A549 treated with Hydrocortisone at 1 μM for 4 hours (cell line): ENCODE measurements at places on chromosomes 11 and 22. TPM values are rescaled to one million over a fixed set of nuclear protein-coding genes. Genes with fewer than 3 reads are reported as not detected.

Gene ELFN2
- 5.8 to 6.7 TPM (median 6.2 TPM) in 5 replicates for total RNA-seq

Gene MYBPC3
- 0.06 to 0.07 TPM (median 0.06 TPM) in 4 of 5 replicates, not detected in the other for total RNA-seq

Gene CAPRIN1
- total RNA-seq: 134 to 169 TPM (median 141 TPM) in 5 replicates

Gene NOX4
- total RNA-seq: not detected in 5 replicates

Gene SLC1A2
- 0.01 to 0.14 TPM (median 0.06 TPM) in 5 replicates for total RNA-seq

Gene OR5P2
- total RNA-seq: not detected in 5 replicates

Gene ABCC8
- 6.6 to 10.1 TPM (median 8.7 TPM) in 5 replicates for total RNA-seq

Gene UPB1
- not detected in 5 replicates for total RNA-seq

Gene KCNK4
- total RNA-seq: 0.07 to 0.10 TPM in 2 of 5 replicates, not detected in the others

Gene IGF2
- total RNA-seq: 1.6 to 2.9 TPM (median 2.7 TPM) in 5 replicates

Gene SYTL2
- 6.0 to 15.1 TPM (median 7.1 TPM) in 5 replicates for total RNA-seq

Gene NLRP14
- not detected in 5 replicates for total RNA-seq

Gene DSCAML1
- 0.16 to 0.64 TPM (median 0.28 TPM) in 5 replicates for total RNA-seq

Gene TMEM86A
- total RNA-seq: 0.22 to 0.45 TPM (median 0.28 TPM) in 5 replicates

Gene PRRG4
- 1.6 to 1.8 TPM (median 1.6 TPM) in 5 replicates for total RNA-seq

Gene TCN1
- total RNA-seq: 0.15 to 0.55 TPM (median 0.28 TPM) in 5 replicates

Gene GDPD5
- 11.8 to 15.2 TPM (median 12.6 TPM) in 5 replicates for total RNA-seq

Gene SERHL2
- 0.18 to 0.50 TPM (median 0.24 TPM) in 4 of 5 replicates, not detected in the other for total RNA-seq

Gene VPREB3
- 0.45 to 1.2 TPM (median 1.1 TPM) in 5 replicates for total RNA-seq

Gene RGL4
- not detected in 5 replicates for total RNA-seq

Gene ZNF280B
- 1.2 to 1.8 TPM (median 1.4 TPM) in 5 replicates for total RNA-seq

Gene BRSK2
- total RNA-seq: 4.9 to 6.6 TPM (median 6.4 TPM) in 5 replicates

Gene GVQW3
- total RNA-seq: 0.32 to 1.3 TPM (median 0.90 TPM) in 5 replicates

Gene OR6T1
- total RNA-seq: not detected in 5 replicates

Gene MMP13
- total RNA-seq: 0.07 TPM in 1 of 5 replicates, not detected in the others
